H4 (cell line): ENCODE measurements at places on chromosomes 1 and 21. TPM values are rescaled to one million over a fixed set of nuclear protein-coding genes. Genes with fewer than 3 reads are reported as not detected.
A peak's percentile ranks its signal among the peaks of the same experiment; 100 is the strongest.

GRCh38 chr1:54272134-54272533 lies 72.2 kb downstream of the MRPL37 start:
- no peak for DNase-seq

GRCh38 chr1:92366040-92366395 lies 67.2 kb downstream of the RPAP2 start:
- DNase-seq: no peak

Gene SLC16A4
- total RNA-seq: 85.2 and 91.7 TPM in 2 replicates

GRCh38 chr1:230199034-230199433 lies 132.0 kb downstream of the GALNT2 start:
- DNase-seq: no peak

Gene PUSL1
- 24.7 and 29.3 TPM in 2 replicates for total RNA-seq

Gene SZRD1
- total RNA-seq: 60.1 and 68.0 TPM in 2 replicates

Gene SLC1A7
- total RNA-seq: 0.60 and 2.4 TPM in 2 replicates

Gene TSPEAR
- total RNA-seq: 0.08 TPM in 1 of 2 replicates, not detected in the other

GRCh38 chr21:19981938-19982337 lies 1016.3 kb upstream of the NCAM2 start:
- no peak for DNase-seq

DNA sequence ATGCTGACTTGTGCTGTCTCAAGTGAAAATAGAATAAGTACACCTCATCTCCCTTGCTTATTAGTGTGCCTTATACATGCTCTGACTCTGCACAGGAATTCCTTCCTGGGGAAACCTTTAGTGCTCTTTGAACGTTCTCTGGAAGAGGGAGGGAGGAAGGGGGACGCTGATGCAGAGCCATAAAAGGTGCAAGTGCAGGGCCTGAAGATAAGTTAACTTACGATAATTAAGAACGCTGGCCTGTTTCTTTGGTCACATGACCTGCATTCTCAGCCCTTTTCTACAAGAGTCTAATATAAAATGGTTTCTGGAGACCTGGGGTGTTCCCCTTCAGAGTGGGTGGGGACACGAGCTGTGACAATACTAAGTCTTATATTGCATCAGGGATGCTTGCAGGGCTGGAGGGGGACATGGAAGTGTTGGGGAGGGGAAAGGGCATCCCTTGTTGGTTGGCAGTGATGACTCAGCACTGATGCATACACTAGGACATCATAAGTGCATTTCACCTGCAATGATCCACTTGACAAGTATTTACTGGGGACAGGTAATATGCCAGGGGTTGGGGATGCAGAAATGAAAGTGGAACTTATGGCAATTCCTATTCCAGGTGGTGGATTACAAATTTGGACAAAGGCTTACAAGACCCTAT lies 26.3 kb upstream of the KIAA0040 start:
- no peak for DNase-seq

DNA sequence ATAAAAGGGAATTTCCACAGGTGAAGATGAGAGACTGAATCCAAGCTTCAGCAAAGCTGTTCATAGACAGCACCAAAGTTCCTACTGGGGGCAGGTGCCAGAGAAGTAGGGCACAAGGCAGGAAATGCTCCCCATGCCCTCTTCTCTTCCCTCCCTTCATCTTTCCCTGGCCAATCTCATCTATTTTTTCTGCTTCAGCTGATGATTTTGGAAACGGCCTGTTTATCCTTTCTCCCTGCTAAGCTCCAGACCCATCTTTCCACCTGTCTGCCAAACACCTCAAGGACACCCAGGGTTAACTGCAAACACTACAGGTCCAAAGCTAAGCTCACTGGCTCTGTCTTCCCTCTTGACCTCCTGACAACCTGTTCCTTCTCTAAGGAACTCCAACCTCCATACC lies 18.1 kb downstream of the KCND3 start:
- DNase-seq: no peak

- DNase-seq: no peak
Measured at GRCh38 chr1:14180738-14181137, 417.7 kb upstream of the KAZN start.

- DNase-seq: peak; percentile 16
Measured at GRCh38 chr1:93579891-93580290, 101.7 kb downstream of the BCAR3 start.

DNA sequence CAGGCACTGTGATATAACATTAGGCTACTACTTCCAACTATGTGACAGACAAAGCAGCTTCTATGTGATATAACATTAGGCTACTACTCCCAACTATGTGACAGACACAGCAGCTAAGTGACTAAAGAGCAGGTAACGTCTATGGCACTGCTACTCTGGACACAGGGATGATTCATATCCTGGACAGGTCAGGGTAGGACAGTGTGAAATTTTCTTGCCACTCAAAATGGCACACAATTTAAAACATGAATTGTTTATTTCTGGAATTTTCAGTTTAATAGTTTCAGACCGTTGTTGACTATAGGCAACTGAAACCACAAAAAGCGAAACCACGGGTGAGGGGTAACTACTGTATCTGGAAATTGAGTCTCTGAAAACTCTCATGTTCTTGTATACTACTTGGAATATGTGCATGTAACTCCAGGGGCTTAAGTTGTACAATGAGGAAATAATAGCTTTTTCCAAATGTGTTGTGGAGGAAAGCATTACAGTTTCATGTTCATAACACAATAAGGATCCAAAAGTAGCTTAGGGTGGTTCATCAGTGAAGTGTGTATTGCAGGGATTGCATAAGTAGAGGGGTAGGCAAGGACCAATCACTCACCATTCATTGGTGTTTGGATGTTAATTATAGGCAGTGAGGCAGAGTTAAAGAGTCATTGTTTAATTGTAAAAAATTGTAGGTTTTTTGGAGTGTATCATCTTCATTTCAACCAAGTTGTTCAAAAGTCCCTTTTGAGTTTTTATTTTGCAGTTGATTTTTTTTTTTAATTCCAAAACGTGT lies 5.3 kb downstream of the DTL start:
- DNase-seq: no peak

DNA sequence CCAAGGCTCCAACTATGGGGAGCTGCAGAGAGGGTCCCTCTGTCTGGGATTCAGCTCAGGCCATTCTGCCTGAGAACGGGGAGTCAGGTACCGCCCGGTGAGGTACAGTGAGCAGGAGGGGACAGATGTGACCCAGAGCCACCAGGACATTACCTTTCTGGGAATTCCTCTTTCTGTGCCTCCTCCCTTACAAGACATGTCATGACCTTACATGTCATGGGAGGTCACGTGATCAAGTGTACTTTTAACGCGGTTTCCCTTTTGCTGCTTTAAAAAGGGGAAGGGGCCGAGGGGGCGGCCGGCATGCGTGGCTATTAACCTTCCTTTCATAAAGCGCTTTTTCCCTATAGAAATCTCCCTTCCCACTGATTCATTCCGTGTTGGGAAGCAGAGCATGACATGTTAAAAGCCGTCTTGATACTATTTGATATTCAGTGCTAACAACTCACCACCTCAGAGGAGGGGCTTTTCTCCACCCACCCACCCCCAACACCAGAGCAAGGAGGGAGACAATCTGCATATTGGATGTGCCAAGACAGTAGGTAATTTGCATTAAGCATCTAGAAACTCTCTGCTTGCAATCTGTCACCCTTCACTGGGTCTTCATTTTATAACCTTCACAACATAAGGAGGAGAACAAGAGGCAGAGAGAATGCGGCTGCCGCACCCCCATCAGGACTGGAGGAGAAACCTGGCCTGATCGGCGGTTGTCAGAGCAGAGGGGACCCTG lies 113.6 kb upstream of the VAMP3 start:
- DNase-seq: no peak

DNA sequence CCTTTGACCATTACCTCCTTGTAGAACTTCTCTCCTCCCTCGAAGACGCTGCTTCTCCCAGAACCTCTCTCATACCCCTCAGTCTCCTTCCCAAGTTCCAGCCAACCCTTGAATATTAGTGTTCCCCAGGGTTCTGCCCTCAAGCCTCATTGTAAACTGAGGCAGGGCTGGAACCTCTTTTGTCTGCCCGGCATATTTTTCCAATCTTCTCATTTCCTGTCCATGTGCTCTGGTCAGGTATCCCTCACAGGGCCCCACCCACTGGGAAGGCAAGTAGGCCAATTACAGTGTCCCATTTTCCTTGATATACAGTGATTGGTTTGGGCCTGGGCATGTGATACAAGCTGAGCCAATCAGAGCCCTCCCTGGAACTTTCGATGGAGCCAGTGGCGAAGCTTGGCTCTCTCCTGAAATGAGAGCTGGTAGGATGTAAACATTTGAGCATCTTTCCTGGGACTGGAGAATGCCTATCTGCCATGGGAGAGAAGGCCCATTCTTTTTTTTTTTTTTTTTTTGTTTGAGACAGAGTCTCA lies 57.1 kb upstream of the ID3 start:
- no peak for DNase-seq

DNA sequence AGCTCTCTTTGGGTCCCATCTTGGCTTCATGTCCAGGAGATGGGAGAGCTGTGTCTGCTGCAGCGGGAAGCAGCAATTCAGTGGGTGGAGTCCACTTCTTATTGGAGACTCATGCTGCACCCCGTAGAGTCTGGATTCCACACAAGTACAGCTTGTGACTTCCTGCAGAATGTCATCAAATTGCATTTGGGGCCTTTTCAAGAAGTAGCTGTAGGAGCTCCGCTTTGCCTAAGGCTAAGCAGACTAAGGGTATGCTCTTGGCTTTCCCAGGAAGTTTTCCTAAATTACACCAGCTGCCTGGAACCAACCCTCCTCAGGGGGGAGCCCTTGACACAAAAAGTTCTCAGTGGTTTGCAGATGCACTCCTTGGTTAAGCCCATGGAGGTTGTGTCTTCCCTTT lies 5.7 kb upstream of the MOB3C start:
- peak; percentile 36 for DNase-seq

DNA sequence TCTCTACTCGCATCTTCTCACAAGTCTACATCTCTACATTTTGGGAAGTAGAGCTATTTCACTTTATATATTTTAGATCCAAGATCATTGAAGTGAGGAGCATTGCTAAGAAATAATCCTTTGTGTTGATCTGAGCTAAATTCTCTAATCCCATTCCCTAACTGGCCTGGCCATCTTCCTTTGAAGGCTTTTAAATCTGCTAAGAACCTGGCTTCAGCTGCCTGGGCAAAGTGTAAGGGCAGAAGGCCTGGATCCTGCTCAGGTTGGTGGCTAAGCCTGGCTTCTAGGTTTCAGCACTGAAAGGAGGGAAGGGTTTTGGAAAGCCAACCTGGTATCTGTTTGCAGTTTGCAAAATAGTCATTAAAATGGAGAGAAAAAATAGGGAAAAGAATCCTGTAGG lies 167.6 kb downstream of the BRINP2 start:
- no peak for DNase-seq

DNA sequence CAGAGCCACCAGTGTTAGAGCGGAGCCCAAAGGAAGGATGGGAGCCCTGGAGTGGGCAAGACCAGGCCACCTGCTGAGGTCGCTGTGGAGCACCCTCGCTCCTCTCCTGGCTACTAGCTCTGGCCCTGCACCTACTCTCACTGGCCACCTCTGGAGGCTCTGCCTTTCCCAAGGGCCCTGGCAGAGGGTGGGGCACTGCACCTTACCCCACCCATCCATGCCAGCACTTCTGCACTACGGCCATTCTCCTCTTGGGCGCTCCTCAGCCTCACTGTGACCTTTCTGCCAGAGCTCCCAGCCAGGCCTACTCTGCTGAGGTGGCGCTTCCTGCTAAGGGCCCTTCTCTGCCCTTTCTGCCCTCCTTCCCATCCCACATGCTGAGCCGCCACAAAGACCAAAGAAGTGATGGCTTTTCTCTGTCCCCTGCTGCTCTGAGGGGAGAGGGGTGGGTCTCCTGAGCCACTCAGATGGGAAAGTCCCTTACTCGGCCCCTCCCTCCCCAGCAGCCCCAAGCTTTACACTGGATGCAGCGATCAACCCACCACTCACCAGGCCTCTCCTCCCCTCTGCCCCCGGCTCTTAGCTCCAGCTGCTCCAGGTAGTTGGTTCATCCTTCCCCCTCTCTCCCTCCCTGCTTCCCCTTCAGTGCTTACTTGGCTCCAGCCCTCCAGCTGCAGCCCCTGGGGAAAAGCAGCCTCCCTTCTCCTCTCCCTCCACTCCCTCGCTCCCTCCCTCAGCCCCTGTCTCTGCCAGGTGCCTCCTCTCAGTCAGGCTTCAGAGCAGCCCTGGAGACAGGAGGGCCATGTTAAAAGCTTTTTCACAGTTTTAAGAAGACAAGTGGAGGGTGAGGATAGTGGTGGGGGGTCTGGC lies 14.8 kb upstream of the TMEM222 start:
- DNase-seq: no peak

GRCh38 chr1:211537253-211537652 lies 41.7 kb downstream of the SLC30A1 start:
- DNase-seq: no peak

Gene OR2L2
- not detected in 2 replicates for total RNA-seq

DNA sequence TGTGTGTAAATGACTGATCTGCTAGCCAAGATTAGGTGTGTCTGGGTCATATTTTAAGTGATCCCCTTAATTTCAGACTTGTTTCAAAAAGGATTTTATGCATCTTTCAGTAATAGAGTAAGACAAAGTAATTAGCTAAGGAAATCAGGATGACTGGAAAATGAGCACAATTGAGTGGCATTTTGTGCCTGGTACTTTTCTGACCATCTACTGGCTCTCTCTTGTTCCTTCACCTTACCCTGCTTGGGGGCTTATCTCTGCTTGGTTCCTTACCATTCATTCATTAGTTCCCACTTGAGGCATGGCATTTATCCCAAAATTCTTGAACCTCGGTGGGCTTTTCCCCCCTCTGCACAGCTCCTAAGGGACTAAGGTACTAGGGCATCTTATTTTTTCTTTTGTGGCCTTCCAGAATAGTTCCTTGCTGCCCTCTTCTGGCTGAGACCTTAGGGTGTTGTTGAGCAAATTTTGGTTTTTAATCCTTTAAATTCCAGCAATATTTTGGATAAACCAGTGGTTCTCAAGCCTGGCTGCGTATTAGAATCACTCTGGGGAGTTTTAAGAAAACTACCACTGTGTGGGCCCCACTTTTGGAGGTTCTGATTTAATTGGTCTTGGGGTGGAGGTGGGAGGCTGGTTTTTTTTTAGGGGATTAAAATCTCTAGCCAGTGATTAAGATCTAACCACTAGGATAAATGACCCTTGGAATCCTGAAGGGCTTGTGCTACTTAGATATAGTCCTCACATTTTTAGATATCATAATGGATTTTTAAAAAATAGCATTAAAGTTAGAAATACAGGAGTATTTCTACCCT lies 50.8 kb downstream of the HS2ST1 start:
- peak; percentile 5 for DNase-seq

DNA sequence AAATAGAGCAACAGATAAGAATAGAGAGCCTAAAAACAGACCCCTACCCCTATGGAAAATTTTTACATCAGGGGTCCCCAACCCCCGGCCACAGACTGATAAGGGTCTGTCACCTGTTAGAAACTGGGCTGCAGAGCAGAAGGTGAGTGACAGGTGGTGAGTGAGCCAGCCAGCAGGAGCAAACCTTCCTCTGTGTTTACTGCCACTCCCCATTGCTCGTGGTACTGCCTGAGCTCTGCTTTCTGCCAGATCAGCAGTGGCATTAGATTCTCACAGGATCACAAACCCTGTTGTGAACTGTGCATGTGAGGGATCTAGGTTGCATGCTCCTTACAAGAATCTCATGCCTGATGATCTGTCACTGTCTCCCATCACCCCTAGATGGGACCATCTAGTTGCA lies 174.1 kb downstream of the FOXD2 start:
- DNase-seq: no peak

Gene FAM110D
- 0.04 and 0.12 TPM in 2 replicates for total RNA-seq
